Activated CD4-positive, alpha-beta T cell treated with anti-CD3 and anti-CD28 coated beads for 24 hours (primary cell): ENCODE measurements at places on chromosomes 3 and 15.

DNA sequence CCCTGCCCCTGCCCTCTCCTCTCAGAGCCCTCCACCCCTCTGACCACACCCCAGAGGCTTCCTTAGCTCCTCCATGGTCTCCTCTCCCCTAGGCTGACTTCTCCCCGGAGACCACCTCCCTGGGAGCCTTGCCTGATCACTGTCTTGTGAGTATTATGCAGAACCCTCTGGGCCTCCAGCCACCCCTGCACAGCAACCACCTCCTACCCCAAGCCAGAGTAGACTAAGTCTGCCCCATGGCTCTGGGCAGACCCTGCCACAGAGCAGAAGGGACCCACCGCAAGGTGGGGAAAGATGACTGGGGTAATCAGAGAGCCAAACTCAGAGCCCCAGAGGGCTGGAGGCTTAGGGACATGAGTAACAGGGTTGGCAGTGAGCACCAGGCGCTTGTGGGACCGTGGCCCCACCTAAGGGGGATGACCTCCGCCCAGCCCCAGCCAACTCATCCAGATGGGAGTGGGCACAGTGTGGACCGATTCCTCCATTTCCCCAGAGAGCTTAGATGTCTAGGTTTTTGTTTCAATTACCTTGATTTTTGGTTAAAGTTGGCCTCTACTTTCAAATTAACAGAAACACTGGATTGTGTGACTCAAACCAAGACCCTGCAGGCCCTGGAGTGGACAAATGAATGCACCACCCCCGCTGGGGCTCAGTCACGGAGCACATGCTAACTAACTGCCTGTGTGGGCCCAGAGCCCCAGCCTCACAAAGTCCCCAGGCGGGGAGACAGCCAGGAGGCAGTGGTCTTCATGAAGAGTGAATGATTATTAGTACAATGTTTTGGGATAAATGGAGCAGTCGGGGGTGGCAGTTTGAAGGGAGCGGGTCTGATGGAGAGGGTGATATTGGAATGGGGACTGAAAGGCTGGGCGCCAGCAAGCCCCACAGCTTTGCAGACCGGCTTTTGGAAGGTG, 119.4 kb upstream of the PRR20G start:
- no peak for DNase-seq

- no peak for DNase-seq
Measured at GRCh38 chr3:146594843-146595482, 10.2 kb downstream of the PLSCR5 start.

DNA sequence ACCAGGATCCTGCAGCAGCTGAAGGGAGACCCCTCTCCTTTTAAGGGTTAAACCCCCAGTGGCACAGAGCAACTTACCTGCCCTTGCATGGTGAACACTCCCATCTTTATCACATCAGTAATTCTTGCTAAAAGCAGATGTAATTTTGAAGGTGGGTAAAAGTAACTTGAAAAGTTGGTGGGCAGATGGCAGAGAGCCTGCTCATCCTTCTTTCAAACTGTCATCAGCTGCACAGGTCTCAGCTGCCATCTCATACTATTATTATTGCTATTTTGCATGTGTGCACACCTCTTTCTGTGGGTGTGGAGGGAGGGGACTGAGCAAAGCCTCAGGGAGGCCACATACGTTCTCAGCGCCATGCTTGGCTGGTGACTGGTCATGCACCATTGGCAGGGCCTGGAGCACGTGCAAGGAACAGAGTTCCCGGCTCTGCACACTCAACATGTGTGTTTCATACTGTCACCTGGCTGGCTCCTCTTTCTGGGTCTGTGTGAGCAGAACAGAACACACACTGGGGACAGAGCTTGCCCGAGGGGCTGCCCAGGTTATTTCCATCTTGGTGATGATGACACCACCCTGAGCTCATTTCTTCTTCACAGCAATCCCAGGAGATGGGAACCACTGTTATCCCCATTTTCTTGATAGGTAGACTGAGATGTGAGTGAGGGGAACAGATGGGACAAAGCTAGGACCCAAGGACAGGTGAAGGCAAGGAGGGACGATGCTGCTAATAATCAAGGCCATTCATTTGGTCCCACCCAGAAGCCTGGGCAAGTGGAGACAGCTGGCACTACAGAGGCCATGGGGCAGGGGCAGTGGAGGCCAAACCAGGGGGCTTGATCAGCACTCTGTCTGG, 95.8 kb upstream of the KLF13 start:
- no peak for DNase-seq

DNA sequence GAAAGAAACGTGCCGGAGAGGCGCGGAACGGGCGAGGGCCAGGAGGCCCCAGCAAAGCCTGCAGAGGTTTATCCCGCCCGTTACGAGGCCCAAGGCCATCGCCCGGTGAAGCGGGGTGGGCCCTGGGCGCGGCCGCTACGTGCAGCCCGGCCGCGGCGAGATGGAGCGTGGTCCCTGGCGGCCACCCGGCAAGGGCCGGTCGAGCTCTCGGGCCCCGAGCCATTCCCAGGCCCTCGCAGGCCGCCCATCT, 1.1 kb downstream of the PKM start:
- DNase-seq, result no peak

GRCh38 chr15:66130496-66131034, 123.0 kb downstream of the MEGF11 start:
- no peak for DNase-seq

DNA sequence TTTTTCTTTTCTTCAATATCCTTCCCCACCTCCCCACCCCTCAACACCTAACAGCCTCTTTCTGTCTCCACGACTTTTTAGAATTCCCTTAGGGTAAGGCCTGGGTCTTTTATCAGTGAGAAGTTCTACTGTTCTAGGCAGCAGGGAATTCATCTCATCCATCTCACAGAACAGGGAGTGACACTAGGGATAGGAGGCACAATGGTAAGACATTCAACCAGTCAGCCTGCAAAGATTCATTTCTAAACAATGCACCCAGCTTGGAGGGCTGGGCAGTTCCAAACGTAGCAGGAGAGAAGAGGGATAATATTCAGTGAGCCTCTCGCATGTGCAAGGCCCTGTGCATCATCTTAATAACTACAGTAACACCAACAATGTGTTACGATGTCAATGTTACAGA, 43.6 kb downstream of the LRIG1 start:
- DNase-seq, result no peak

DNA sequence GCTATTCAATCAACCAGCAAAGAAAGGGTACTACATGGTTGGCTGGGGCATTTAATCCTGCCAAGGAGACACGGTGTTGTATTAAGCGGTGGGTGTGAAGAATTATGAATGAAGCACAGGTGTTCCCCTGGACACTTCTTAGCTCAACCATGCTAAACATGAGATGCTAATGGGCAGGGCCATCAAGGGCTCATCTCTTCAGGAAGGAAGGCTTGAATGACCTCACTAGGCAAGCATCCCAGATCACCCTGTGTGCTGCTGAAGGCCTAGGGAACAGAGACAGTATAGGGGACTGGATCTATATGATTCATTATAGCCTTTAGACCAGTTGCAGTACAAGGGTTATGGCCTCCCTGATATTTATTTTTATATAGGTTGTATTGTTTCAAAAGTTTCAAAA, 221.3 kb upstream of the SLCO3A1 start:
- no peak for DNase-seq

- no peak for DNase-seq
Measured at GRCh38 chr3:169790687-169791429, 17.7 kb downstream of the MYNN start.

GRCh38 chr3:119508172-119508845, 10.0 kb downstream of the TIMMDC1 start:
- DNase-seq, result no peak

DNA sequence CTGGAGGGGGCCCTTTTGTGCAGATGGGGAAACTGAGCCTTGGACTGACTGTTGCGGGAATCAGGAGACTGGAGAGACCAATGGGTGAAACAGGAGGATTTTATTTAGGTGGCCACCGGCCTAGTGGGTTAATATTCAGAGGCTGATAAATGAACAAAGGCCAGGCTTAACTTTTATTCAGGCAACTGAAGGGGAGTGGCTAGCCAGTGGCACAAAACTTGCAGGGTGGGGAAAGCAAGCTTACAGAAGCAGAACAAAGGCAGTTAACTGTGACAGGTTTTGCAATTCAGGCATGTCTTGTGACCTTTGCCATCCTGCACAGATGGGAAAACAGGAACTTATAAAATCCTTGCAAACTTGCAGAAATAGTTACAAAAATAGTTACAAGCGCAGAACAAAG, 24.9 kb upstream of the ACAD9 start:
- DNase-seq, result no peak

- DNase-seq, result no peak
Measured at GRCh38 chr3:185519021-185519420, 20.2 kb upstream of the TMEM41A start.

- no peak for DNase-seq
Measured at GRCh38 chr3:40192628-40193027, 116.9 kb upstream of the EIF1B start.

GRCh38 chr3:13405614-13406013, 14.5 kb downstream of the NUP210 start:
- DNase-seq, result no peak

- no peak for DNase-seq
Measured at GRCh38 chr3:122263058-122263457, 62.0 kb upstream of the CSTA start.

- DNase-seq, result no peak
Measured at GRCh38 chr3:42369832-42370231, 40.6 kb downstream of the LYZL4 start.

DNA sequence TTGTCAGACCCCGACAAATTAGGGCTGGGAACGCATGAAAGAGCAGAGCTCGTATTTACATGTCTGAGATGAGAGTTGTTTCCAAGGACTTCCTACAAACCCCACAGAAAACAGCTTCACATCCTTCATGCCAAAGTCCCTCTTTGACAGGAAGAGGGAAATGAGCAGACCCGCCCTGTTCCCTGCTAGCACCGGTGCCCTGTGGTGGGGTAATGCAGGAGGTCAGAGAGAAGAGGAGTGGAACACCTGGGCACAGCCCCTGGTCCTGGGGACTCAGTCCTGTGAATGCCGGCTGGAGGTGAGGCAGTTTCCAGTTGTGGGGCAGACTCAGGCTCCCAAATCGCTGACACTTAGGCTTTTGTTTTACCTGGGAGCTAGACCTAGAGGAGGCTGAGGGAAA, 4.0 kb downstream of the PLA2G4D start:
- DNase-seq, result no peak

DNA sequence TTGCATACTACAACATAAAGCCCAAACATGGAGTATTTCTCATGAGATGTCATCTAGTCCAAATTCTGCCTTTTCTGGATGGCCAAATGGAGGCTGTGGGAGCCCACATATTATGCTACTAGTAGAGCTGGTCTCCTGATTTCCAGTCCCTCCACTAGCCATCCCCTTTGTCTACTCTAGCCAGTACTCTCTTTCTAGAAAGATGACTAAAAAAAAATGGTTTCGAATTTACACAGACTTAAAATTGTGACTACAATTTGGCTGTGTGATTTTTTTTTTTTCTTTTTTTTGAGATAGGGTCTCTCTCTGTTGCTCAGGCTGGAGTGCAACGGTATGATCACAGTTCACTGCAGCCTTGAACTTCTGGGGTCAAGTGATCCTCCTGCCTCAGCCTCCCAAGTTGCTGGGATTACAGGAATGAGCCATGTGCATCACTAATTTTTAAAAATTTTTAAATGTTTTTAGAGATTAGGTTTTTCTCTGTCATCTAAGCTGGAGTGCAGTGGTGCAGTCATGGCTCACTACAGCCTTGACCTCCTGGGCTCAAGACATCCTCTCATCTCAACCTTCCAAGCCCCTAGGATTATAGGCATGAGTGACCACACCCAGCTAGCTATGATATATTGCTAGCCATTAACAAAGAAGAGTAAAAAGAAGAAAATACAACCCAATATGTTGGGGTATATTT, 273.9 kb downstream of the ADAMTSL3 start:
- DNase-seq, result no peak

DNA sequence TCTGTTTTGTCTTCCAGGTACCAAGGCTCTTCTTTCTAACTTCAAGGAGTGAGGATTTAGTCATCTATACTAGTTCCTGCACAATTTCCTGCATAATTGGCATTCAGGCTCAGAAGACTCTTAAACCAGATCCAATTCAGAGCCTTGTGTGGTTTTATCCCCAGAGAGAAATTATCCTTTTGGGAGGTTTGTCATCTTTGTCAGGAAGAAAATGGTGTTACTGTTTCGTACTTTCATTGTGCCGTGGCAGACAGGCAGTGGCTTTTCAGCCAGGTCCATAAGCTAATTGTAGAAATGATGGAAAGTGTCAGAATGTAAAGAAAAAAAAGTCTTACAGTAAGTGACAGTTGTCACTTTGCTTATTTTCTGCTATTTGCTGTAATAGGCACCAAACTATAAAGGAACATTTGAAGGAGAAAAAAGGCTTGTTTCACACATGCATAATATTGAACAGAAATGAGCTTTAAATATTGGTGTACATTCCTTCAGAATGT, 82.8 kb downstream of the CADM2 start:
- no peak for DNase-seq

- no peak for DNase-seq
Measured at GRCh38 chr15:73010154-73011152, 41.8 kb upstream of the NEO1 start.

DNA sequence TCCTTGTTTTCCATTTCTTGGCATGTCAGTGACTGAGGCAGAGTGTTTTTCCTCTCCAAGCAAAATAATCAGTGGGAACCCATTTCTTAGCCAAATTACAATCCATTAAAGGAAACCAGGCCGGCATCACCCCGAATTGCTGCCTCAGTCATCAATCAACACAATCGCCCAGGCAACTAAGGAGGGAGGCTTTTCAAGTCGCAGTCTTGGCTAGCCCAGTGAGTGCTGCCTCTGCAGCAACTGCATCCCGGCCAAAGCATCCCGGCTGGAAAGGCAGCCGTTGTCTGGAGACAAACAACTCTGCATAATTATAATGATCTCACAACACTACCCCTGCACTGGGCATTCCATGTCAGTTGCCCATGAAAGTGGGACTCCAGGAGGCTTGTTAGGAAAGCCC, 213.5 kb upstream of the PRICKLE2 start:
- DNase-seq, result no peak

GRCh38 chr3:53534676-53535400, 40.4 kb downstream of the CACNA1D start:
- no peak for DNase-seq

- no peak for DNase-seq
Measured at GRCh38 chr3:111210003-111210711, 138.5 kb downstream of the NECTIN3 start.

DNA sequence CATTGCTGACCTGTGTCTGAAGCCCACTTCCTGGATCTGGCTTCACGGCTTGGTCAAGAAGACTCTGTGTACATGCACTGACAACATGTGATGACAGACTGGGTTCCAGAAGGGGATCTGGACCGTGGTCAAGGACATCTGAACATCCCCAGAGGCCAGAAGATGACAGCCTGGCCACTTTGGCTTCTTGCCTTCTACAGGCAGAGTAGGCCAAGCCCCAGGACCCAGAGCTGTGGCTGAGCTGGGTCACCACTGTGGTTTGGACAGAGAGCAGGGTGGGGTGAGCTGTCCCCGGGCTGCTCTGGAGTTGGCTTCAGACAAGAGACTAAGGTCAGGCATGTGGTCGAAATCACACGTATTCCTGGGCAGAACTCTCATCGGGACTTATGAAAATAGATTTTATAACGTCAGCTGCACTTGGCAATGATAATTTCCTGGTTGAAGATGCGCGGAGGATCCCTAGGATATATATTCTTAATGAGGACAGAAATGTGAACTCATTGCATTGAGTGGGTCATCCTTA, 114.1 kb upstream of the FRMD4B start:
- no peak for DNase-seq
